Sciatic nerve (tissue), 2 donors: ENCODE measurements at places on chromosomes 6 and 20.

DNA sequence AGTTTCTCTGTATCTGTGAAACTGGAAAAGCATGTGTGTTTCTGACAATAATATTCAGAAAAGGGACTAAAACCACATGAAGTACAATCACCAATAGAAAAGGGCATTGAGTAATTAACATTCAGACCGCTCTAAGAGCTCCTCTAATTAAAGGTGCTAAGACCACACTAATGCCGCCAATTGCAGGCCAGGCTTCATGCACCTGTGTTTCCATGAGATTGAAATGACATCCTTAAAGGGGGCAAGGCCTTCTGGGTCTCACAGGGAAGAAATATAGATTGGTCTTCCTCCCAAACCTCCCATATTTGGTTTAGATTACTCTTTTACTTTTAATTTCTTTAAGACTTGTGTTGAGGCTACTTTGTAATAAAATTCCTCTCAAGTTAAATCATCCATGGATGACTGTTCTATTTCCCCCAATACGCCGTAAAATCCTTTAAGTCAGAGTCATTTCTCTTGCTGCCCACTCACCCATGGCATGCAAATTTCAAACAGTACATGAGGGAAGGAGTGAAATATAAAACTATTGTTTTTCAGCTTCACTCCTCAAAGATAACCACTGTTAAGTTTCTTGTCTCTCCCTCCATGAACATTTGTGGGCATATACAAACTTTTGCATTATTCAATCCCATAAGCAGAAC, 110.6 kb downstream of the UBE3D start:
- DNase-seq: no peak

GRCh38 chr6:54029187-54029586, 82.1 kb upstream of the MLIP start:
- no peak for DNase-seq

- no peak for DNase-seq
These were observed 1.6 kb upstream of the TUBB1 start for GRCh38 chr20:59017493-59018231.

DNA sequence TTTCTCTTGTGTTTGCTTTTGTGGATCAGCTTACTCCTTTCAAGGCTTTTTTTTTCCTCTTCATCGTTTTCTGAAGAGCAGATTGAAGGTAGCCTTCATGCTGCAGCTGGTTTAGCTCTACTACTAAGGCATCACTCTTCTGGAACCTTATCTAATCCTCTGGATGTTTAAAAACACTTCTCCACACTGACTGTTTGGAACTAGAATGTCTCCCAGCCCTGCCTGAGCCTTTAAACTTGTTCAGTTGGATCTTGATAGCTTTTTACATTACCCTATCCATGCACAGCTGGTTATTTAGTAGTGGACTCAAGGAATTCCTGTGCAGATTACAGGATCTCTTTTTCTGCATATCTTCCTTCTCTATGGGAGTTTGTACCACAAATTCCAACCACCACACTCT, 108.9 kb upstream of the ASCC3 start:
- no peak for DNase-seq

- no peak for DNase-seq
These were observed 42.5 kb downstream of the SPDEF start for GRCh38 chr6:34513646-34514045.

DNA sequence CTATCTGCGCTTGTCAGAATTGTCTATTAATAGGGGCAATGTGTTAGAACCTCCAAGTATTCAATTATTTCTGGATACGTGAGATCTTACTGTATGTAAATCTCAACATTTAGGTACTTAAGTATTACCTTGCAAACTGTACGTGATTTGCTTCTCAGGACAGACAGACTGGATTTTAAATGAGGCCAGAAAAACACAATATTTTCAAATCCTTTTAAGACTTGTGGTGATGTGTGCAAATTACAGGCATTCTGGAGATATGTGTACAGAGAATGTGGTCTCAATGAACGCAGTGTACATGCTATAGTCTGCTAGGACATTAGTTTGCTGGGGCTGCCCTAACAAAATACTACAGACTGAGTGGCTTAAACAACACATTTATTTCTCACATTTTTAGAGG, 16.9 kb downstream of the CCR6 start:
- DNase-seq: no peak

DNA sequence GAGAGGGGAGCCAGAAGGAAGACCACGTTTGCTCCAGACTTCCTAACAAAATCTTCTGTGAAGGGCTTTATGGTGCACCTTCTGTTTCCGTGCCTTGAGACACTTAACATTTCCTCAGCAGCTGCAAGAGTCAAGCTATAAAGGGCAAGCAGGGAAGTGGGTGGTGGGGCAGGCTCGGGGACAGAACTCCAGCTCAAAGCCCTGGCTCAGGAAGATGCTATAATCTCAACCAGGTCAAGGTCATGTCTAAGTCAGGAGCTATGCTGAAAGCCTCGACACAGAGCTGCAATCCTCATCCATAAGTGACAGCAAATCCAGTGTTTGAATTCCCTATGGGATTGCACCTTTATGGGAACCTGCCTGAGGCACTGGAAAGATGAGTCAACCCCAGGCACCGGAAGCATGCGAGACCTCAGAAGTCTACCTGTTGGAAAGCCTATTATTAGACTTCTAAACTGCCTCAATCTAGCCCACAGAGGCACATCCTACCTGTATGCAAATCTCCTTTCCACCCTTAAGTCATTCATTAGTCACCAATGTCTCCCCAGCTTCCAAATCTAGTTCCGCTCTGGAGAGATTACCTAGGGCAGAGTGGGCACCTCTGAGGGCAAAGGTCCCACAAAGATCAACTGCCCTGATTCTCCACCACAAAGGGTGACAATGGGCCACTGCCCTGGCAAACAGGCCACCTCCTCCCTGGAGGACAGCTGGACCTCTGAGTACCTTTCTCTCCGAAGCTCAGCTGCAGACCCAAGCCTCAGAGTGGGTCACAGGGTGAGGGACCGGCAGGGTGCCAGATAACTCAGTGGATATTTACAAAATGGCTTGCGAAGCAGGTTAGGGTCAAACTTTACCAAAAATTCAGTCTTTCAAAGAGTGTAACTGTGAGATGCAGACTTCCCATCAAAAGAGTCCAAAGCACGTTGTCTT, 287.0 kb downstream of the CDC5L start:
- DNase-seq: peak; percentile 42

GRCh38 chr6:163192591-163192990, 221.9 kb upstream of the QKI start:
- no peak for DNase-seq

DNA sequence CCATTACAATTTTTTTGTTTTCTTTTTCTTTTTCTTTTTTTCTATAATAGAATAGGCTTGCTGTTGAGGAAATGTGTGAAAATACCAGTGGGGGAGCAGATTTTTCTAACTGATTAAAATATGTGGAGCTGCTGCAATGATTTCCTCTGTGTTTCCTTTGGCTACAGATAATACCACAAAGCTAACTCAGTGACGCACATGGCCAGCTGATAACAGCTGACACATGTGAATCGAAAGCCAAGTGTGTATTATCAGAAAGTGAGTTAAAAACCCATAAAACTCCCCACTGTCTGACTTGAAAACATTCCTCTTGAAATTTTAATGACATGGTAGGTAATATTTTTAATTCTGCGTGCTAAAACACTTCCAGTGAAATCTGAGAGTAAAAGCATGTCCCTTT, 70.8 kb upstream of the AHI1 start:
- DNase-seq: peak; percentile 60

DNA sequence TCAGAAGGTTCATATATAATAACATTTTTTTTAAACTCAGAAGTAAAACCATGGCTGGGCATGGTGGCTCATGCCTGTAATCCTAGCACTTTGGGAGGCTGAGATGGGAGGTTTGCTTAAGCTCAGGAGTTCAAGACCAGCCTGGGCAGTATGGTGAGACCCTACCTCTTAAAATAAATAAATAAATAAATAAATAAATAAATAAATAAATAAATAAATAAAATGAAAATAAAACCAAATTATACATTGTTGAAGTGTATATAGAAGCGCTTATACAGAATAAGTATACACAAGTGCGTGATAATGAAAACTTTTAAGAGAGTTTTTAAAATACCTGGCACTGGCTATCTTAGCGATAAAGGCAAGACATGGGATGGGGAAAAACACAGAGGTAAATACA, 71.6 kb downstream of the OR2B2 start:
- no peak for DNase-seq

DNA sequence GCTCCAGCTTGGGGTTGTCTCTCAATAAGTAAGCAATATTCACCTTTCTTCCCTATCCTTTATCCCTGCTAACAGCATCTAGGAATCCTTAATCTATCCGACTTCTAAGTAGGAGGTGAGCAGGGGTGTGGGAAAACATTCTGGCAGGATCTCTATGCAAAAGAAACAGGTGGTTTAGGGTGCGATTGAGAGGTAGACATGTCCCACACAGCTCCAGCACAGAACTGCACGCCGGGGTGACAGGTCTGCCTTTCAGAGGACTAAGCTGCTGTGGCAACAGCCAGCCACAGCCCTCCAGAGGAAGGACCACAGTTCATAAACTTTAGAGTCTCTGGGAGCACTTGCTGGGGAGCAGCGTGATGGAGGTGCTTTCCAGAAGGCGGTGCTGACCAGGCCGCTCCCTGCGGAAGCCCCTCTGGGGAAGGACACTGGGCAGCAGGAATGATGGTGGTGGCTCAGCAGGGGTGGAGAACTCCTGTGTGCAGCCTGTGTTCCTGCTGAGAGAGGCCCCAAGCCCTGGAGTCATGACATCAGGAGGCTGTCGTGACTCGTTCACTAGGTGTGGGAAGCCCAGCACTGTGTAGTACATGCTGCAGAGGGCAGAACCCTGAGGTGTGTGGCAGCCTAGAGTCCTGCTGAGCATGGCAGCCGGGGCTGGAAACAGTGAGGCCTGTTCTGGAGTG, 509.6 kb downstream of the PRKN start:
- DNase-seq: no peak

- DNase-seq: no peak
These were observed 55.0 kb downstream of the TRERF1 start for GRCh38 chr6:42396720-42397119.

GRCh38 chr6:155265843-155266535, 2.2 kb downstream of the CLDN20 start:
- no peak for DNase-seq

GRCh38 chr20:59033093-59033492, 958 bp upstream of the ATP5F1E start:
- DNase-seq: no peak

DNA sequence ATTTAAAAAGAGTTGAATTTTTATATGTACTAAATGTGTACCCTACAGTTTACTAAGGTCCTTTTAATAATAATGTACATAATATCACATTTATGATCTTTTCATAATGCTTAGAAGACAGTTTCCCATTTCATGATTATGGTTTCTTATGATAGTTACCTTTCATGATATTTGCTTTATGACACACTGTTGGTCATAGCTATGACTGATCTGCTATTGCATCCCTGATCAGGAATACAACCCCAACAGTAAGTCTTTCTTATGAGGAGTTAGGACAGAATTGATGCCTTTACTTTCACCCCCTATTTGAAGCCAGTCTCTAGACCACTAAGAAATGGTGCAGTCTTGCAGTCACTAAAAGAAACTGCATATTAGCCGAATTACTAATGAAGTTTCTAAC, 31.0 kb downstream of the LCA5 start:
- no peak for DNase-seq

- no peak for DNase-seq
These were observed 729.8 kb downstream of the TBC1D32 start for GRCh38 chr6:120604510-120604909.

DNA sequence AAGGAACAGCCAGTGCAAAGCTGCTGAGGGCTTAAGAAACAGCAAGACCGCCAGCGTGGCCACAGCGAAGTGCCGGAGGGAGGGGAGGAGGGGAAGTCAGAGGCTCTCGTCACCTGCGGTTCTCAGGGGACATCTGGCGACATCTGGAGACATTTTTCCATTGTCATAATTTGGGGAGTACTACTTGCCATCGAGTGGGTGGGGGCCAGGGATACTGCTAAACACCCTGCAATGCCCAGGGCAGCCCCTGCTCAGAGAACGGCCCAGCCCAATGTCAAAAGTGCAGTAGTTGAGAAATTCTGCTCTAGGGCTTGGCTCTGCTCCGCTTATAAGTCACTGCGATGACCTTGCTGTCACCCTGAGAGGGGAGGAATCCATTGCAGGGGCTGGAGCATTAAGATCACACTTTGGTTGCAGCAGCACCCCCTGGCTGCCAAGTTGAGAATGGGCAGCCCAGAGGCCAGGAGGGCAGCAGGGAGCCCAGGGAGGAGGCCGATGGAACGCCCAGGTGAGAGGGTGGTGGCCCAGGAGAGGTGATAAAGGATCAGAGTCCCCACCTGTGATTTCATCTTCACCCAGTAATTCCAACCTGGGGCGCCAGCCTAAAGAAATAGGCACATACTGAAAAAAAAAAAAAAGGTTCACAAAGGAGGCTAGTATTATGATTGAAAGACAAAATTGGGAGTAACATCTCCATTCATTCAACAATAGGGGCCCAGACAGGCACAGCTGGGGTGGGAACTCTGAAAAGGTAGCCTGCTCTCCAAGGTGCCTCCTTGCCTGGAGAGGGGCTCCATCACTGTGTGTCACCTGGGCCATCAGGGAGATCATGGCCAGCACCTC, 218.2 kb downstream of the BMP7 start:
- DNase-seq: peak; percentile 45

GRCh38 chr20:9253006-9253539, 184.2 kb downstream of the PLCB4 start:
- DNase-seq: no peak

DNA sequence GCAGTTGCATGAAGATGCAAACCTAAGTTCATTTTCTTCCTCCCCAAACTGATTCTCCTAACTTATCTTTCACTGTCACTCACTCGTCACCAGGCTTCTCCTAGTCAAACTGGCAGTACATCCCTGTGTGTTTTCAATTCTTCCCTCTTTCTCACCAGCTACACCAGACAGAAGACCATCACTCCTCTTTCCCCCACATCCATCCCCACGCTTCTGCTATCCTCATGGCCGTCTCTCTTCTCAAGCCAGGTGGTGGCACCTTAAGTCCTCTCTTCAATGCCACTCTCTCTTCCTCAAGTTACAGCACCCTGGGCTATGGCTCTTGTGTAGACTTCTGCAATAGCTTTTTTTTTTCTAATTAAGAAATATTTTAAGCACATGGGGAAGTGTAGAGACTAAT, 14.4 kb upstream of the TREM2 start:
- DNase-seq: no peak

- no peak for DNase-seq
These were observed 439.3 kb upstream of the SULF2 start for GRCh38 chr20:48224533-48225050.

GRCh38 chr6:108123946-108124345, 41.9 kb upstream of the NR2E1 start:
- no peak for DNase-seq

GRCh38 chr20:688809-689212, 13.2 kb upstream of the SCRT2 start:
- DNase-seq: no peak

- no peak for DNase-seq
These were observed 15.8 kb upstream of the HCK start for GRCh38 chr20:32036252-32036651.
